ENCODE measurements at places on chromosomes 5 and 9. TPM values are rescaled to one million over a fixed set of nuclear protein-coding genes. Genes with fewer than 3 reads are reported as not detected.

DNA sequence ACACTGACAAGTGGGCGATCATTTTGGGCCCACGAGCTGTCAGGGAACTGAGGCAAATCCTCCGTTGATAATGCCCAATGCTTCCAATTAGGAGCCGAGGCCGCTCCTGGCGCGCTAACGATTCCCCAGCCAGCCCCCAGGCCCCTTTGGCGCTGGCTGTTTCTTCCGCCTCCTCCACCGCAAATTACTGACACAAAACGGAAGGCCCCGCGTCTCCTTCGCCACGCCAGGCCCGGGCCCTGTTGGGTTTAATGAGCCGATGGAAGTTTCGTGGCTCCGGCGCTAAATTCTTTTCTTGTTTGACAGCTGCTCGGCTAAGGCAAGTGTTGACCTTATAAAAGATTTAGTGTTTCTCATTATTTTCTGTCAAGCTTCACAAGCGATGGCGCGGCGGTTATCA lies 25.7 kb upstream of the BARHL1 start:
- DNase-seq, result no peak

DNA sequence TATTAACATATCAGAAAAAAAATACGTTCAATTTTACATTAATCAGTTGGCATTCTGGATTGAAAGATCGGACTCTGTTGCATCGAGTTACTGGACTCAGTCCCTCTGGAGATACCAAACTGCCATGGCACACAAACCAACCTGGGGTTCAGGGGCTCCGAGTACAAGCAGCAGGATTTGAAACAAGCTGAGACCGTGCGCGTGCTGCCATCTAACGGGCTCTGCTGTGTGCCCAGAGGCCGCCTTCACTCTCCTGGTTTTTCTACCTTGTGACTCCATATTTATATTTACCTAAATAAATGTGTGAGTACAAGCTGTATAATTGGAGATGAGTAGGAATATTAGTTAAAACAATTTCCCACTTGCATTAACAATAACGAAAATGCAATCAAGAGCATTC lies 48.2 kb downstream of the ANXA1 start:
- DNase-seq, result no peak

DNA sequence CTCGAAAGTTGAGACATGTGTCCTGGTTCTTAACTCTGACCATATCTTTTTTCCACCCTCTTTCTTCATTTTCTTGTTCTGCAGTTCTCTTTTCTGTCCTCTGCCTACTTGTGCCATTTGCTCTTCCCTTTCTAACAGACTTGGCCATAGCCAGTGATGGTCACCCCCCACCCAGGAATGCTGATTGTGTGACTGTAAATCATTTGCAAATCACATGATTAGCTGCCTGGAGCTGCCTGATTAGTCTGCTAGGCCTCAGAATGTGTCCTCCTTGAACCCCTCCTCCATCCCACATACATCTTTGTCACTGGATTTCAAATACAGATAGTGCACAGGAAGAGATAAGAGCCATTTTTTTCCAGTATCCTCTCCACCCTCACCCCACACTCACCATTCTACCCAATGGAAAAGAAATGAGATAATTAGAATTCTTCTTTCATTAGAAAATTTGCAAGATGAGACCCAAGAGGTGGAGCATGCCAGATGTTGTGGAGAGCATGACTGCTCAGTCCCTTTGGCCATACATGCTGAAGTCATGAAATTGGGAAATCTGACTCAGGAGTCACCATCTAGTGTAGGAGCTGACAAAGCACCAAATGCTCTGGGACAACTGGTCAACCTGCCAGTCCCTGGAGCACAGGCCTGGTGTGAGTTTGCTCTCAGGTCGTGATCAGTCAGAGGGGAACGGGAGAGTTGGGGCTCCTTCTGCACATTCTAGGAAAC lies 538.2 kb downstream of the CCDC171 start:
- no peak for DNase-seq

DNA sequence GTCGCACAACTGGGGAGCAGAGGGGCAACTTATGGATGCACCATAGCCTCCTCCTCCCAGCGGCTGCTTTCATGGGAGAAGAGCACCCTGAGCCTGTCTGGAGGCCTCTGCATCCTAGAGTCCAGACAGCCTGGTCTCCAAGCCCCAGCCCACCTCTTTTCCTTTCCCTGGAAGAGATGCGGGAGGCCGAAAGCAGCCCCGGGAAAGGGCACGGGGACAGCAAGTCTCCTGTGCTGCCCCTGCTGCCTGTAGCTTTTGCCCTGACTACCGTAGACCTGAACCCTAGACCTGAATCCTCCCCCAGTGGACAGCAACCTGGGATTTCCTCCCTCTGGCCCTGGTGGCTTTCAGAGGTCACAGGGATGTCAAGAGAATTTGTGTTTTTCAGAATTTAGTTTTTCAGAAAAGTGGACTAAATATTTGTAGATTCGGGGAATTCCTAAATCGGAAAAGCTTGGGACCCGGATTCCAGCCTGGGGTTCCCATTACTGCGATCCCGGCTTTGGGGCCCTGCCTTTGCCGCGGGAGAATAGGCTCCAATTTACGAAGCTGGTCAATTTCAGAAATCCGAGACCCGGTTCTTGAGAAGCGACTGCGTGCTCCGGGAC lies 4.3 kb upstream of the PITX1 start:
- no peak for DNase-seq

- no peak for DNase-seq
Observed at GRCh38 chr9:134634176-134634575, 7.4 kb upstream of the COL5A1 start.

- DNase-seq, result no peak
Observed at GRCh38 chr9:132011309-132011708, 68.4 kb downstream of the MED27 start.

DNA sequence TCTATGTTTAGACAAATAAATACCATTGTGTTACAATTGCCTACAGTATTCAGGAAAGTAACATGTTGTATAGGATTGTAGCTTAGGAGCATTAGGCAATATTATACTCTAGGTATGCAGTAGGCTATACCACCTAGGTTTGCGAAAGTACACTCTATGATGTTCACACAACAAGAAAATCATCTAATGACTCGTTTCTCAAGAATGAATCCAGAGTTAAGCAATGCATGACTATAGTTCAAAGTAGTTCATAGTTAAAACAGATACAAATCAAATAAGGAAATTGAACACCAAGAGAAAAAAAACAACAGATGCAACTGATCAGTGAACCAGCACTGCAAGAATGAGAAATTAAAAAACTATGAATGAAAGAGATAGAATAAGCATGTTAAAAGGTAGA lies 27.6 kb upstream of the ABLIM3 start:
- DNase-seq, result no peak

Gene LOX
- total RNA-seq, result 75.8 TPM

- no peak for DNase-seq
Observed at GRCh38 chr5:153079396-153079795, 411.1 kb upstream of the GRIA1 start.

Gene SPOCK1
- 954 TPM for total RNA-seq

DNA sequence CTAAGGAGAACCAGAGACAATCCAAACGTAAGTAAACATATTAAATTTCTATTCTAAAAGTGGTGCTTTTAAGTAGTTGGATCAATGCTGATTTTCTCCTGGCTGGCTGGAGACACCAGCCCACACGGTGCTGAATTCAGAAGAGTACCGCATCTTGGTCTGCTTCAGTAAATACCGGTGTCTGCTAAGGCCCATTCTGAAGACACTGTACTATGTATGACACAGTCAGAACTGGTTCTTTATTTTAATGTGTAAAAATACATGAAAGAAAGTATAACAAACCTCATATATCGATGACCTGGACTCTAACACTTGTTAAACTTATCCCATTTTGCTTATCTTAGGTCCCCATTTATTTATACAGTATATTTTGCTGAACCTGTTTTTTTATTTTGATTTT lies 32.8 kb downstream of the RAPGEF1 start:
- no peak for DNase-seq

DNA sequence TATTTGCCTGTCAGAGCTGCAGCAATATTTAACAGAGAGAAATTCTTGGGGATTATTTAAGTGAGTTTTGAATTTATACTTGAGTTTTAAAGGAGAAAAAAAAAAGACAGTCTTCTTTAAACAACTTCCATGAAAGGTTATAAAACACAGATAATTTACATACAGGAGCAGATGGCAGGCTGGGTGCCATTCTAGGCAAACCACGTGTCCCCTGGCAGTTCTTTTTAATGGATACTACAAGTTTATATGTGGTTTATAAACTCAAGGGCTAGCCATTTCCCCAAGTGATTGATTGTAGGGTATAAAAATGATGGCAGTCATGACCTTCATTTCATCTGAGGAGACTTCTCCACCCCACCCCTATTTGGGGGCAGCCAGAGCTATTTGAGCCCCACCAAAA lies 166.6 kb downstream of the FSTL4 start:
- no peak for DNase-seq

Measured in osteocyte (in vitro differentiated cells).